Urothelium cell line (cell line): ENCODE measurements at places on chromosomes 3 and 15.

DNA sequence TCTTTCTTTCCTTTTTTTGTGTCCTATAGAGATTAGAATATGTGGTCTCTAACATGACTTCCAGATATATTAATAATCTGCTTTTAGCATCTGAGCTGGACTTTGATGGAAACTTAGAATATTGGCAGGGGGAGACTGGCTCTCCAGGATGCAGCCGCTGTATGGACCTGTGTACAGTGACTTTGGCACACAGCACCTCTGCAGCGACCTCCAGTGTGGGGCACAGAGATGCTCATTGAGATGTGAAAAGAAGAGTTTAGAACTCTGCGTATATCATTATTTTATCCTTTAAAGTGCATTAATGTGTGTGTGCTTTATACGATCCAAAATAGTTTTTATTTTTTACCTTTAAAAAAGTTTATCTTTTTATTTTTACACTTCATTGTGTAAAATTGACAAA is 18.3 kb downstream of the CFAP161 start:
- no peak for DNase-seq

DNA sequence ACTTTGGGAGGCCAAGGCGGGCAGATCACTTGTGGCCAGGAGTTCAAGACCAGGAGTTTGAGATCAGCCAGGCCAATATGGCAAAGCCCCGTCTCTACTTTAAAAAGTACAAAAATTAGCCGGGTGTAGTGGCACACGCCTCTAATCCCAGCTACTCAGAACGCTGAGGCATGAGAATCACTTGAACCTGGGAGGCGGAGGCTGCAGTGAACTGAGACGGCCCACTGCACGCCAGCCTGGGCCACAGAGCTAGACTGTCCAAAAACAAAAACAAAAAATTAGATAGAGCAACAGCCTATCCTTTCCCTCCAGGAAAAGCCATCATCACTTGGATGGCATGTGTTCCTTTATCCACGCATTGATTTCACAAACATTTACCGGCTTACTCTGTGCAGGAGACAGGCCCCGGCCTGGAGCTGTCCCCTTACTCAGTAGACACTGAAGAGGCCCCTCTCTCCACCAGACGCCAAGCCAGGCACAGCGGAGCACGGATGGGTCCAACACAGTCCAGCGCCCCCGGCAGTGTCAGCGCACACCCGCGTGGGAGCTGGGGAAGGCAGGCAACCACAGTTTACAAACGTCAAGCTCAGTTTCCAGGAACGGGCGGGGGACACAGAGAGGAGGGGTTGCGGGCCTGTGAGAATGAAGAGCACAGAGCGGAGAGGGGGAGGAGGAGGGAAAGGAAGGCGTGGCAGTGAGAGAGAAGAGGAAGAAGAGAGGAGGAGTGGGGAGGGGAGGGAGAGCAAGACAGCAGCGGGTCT is 3.1 kb downstream of the GP5 start:
- DNase-seq, result no peak

- DNase-seq, result no peak
Measured at GRCh38 chr3:53274938-53275605, 19.2 kb upstream of the TKT start.

DNA sequence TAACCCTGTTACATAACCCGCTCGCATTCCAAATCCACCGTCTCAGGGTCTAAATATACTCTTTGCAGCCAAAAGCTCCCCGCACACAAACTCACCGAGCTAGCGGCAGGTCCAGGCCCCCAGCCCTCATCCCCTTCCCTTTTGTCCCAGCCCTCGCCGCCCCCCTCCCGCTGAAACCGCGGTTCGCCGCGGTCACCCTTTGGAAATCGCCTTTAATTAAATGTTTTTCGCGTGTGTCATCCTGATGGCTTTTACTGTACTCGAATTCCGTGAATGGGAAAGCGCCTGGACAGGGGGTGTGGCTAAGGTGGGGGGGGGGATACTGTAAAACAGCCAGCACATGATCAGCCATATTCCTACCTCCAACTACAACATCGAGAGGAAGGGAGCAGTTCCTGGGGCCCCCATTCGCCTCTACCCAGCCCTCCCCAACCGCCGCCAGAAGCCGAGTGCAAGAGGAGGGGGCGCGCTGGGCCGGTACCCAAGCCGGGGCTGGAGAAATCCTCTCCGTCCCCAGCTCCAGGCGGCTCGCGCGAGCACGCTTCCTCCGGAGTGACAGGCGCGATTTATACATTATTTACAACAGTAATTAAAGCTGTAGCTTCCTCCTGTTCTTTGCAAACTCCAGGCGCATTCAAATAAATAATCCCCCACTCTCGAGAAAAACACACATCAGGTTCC is 1.7 kb downstream of the RORA start:
- peak; percentile 87 for DNase-seq

GRCh38 chr3:169954142-169954756 is 12.4 kb upstream of the SEC62 start:
- DNase-seq, result no peak

GRCh38 chr3:108826309-108827187 is 4.0 kb downstream of the TRAT1 start:
- DNase-seq, result no peak

GRCh38 chr3:59802045-59802444 is 752.2 kb upstream of the CFAP20DC start:
- DNase-seq, result no peak

DNA sequence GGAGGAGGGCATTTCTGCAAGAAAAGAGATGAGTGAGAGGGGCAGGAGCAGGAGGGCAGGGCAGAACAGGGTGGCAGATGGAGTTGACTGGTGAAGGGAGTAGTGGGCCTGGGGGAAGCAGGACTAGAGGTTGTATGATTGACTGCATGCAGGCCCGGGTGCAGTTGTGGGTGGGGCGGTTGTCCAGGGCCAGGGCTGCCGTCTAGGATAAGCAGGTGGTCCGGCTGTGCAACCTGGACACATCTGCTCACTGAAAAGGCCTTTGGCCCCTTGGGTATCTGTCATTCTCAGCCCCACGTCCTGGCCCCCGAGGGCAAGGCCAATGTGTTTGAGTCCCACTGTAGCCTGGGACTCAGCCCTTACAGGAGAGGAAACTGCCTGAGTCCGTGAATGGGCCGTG is 25.4 kb downstream of the ALS2CL start:
- no peak for DNase-seq

DNA sequence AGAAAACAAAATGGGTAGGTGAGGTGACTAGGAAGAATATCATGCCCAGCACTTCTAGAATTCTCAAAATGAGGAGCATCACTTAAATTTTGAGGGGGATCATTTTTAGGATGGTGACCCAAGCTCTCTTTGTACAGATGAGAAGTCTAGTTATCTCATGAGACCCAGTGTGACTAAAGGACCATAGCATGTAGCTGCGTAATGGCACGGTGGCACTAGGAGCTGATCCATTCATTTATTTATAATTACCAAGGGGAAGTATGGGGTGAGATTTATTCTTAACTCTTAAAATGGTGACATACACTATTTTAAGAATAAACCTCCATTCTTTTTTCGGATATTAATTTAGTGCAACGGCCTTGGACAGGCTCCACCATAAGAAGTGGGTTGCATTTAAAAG is 8.3 kb downstream of the IQGAP1 start:
- DNase-seq, result no peak

DNA sequence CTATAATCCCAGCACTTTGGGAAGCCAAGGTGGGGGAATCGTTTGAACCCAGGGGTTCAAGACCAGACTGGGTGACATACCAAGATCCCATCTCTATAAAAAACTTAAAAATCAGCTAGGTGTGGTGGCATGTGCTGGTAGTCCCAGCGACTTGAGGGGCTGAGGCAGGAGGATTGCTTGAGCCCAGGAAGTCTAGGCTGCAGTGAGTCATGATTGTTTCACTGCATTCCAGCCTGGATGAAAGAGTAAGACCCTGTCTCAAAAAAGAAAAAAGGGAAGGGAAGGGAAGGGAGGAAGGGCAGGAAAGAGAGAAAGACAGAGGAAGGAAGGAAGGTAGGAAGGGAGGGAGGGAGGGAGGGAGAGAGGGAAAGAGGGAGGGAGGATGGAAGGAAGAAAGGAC is 133.7 kb upstream of the LRRN1 start:
- DNase-seq, result no peak

DNA sequence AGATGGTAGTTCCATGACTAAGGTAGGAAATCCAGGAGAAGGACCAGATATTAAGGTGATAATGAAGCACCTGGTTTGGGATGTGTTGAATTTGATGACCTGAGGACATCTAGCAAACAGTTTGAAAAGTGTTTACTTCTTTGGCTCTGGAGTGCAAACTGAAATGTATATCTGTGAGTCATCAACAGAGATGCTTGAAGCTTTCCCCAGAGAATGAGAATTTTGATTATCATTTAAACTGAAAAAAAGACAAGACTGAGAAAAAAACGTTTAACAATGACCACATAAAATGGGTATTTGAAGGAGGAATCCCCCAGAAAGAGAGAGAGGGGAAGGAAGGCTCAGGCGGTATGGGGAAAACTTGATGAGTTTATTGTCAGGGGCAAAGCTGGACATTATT is 20.7 kb upstream of the GSK3B start:
- DNase-seq, result no peak

GRCh38 chr3:45460361-45460760 is 72.0 kb downstream of the LARS2 start:
- DNase-seq, result no peak

DNA sequence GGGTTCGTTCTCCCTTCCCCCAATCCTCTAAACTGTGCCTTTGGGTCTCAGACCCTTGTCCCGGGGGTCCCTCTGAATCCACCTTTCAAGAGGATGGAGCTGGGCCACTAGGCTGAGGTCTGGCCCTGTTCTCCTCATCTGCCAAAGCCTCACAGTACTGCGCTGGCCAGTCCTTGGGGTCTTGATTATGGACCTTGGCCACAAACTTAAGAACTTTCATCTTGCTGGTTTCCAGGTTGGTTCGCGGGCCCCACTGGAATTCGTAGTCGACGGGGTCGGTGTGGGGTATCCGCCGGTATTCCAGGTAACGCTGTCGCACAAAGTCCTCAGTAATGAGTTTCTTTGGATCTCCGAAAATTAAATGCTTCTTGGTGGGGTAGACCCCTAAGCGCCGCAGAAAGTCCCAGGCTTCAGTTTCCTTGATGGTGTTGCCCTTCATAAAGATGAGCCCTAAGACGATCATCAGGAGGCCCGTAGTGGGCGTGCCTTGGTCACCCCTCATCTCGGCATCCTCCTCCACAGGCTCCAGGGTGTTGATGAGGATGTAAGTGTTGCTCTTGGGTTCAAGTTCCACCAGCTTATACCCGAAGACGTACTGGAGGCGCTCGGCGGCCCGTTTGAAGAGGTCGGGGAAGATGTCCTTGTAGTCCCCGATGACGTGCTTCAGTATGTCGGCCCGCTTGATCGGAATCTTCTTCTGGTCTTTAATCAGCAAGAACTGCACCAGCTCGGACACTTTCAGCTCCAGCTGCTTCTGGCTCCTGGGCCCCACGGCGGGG is 727 bp downstream of the NSMCE3 start:
- peak; percentile 24 for DNase-seq

DNA sequence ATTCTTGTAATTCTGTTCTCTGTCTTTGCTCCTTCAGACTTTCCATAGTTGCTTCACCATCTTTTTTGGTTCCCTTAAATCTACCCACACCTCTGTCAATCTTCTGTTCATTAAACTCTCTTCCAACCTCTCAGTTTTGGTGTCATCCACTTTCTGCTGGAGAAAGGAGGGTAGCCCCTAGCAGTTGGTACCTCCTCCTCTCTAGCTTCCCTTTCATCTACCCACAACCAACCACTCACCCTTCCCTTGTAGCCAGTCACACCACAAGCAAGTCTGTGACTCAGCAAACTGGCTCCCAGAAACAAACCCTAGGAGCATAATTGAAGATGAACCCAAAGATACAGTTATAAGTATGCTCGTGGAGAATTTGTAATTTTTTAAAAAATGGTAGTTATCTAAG is 318.6 kb downstream of the FHIT start:
- DNase-seq, result peak; percentile 22

GRCh38 chr15:31098953-31099740 is 2.4 kb downstream of the TRPM1 start:
- no peak for DNase-seq

DNA sequence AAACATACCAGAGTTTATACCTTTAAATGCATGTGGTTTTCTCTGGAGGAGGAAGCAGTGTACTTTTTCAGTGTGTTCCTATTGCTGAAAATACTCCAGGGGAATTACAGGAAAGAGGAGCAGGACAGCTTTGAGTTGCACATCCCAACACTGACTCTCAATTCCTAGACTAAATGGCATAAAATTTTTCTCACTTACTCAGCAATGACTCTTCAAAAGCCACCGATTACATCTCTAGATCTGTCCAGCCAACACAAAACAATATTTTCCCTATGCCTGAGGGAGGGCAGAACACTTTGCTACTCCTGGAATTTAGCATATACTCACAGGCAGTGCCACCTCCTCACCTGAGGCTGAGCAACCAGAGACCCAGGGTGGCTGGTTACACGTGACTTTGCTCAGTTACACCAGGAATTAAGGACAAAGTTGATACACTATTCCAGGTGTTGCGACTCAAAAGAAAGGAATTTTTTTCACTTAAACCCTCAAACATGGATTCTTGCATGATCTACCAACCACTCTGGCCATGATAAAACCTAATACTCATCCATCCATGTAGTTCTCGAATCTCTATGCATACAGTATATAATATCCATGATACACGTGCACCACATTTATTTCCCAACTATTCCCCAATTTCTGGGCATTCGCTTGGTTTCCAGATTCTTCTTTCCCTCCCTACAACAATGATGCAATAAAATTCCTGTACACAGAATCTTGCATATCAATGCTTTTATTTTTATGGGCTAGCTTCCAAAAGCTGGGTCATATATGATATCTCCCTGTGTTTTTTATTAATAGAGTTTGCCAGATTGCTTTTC is 194.6 kb downstream of the THRB start:
- peak; percentile 45 for DNase-seq

GRCh38 chr3:194277786-194278130 is 73.4 kb downstream of the CPN2 start:
- DNase-seq, result no peak

GRCh38 chr15:54131410-54131809 is 153.2 kb downstream of the UNC13C start:
- peak; percentile 21 for DNase-seq

DNA sequence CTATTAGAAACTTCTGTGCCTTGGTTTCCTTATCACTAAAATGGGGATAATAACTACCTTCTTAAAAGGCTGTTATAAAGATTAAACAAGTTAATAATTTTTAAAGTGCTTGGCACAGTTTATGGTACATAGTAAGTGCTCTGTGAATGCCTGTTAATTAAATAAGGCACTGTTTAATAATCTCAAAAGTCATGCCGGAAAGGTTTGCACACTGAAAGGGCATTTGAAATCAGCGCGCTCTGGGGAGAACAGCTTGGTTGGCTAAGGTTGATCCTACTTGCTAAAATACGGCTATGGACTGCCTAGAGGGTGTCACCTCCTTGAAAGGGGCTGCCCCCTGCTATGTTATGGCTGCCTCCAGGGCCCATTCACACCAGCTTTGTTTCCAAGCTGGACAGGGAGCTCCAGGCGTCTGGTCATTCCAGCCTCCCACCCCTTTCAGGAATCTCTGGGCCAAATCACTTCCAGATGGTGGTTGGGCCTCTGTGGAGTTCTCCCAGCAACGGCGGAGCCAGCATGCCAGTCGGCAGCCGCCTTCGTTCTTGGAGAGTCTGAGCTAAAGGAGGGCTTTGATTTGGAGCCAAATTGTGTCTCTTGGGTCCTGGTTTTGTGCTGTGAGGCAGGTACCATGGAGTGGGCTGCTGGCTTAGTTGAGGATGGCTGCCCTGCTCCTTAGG is 5.9 kb downstream of the FLNB start:
- DNase-seq, result no peak
